ENCODE measurements at places on chromosomes 2 and 18. TPM values are rescaled to one million over a fixed set of nuclear protein-coding genes. Genes with fewer than 3 reads are reported as not detected.

GRCh38 chr18:48167897-48168253 is 237.4 kb upstream of the SMAD2 start:
- no peak for DNase-seq

DNA sequence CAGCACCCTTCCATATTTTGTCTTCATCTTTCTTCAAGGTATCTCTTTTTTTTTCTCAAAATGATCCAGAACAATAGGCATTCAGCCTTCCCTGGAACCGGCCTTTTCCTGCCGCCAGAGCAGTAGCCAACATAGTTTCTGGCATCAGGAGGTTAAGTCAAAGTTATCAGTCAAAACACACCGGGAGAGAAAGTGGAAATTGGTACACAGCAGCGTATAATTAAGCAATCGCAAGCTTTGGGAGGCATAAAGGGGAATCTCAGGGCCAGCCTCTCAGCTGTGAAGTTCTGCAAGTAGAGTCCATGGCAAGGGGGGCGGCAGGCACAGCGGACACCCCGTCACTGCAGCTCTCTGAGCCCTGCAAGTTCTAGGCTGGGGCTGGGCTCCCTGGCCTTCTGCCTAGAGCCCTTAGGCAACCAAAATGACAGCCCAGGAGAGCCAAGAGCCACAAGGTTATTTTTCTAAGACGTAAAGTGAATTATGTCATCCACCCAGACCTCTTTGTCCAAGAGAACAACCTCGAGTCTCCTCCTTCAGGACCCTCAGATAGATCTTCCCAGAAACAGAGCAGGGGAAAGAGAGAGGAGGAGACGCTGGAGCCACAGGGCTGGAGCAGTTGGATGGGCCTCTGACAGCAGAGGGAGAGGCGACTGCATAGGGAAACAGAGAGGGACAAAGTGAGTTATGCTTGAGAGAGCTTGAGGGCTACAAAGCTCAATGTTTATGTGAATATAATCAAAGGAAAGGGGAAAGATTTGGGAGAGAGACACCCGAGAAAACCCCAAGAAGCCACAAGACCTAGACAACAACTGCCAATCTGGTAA is 114.7 kb downstream of the BCL2L11 start:
- DNase-seq, result no peak

DNA sequence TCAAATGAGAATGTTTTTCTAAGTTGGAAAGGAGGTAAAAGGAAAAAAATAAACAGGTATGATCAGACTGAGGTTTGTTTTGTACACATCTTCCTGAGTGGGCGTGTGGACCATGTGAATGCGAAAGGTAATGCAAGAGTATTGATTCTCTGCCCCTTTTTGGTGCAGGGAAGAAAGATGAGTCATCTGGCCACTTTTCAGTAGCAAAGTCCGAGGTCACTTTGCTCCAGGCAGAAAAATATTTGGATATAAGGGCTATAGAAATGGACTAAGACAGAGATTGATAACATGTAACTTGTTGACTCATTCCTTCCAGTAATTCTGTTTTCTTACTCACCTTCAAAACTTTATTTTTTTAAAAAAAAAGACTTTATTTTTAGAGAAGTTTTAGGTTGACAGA is 130.5 kb downstream of the DSEL start:
- no peak for DNase-seq

DNA sequence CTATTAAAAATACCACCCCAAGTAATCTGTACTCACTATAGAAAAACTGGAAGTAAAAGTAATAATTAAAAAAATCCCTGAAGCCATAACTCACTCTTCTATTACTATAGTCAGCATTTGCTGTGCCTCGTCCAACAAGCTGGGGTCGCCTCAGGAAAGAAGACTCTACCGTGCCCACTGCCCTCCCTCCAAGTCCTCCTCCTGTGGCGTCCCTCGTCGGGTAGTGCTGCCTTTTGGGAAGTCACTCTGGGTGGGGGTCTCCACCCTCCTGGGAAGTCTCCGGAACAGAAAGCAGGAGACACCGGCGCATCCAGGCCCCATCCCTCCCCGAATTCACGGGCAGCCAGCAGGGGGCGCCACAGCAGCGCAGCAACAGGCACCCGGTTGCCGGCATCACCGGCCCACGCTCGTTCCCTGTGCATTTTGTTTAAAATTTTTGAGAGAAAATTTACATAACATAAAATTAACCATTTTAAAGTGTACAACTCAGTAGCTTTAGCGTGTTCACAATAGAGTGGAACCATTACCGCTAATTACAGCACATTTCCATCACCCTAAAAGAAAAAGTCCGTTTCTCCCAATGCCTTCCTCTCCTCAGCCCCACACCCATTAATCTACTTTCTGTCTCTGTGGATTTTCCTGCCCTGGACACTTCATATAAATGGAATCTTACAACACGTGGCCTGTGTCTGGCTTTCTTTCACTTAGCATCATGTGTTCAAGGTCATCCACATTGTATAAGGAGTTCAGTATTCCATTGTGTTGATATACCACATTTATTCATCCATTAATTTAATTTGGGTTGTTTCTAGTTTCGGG is 62.2 kb downstream of the ADNP2 start:
- DNase-seq, result no peak

Gene SIX3
- not detected for total RNA-seq

DNA sequence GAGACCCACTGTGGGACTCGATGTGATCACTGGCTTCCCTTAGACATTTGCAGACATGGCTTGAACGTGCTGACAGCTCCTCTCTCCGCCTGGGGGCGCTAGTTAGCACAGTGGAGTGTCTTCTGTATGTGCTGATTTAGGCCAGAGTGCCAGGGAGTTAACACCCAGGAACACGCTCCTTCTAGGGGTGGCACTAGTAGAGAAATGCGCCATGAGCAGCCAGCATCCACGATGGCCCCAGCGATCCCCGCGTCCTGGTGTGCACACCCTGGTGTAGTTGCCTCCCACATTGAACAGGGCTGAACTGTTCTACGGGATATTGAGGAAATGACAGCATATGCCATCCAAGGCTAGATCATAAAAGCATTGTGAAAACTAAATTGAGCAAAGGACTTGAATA is 11.4 kb upstream of the NMUR1 start:
- DNase-seq, result no peak

DNA sequence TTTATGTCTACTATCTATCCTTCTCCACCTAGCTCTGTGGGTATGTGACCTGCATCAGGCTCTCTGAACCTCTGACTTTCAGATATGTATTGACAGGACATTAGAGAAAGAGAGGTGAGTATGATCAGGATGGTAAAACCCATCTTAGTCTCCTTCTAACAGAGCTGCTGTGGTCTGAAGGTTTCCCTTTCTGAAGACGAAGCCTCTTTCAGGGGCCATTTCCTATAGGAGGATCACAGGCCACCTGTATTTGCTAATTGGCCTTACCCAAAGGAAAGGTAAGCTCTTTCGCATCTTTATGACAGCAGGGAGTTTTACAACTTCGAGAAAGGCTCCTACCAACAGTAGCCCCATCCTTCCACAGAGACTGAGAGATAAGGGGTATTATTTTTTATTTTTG is 442.9 kb downstream of the KCNJ3 start:
- DNase-seq, result no peak
